ENCODE measurements at places on chromosomes 12 and 14. TPM values are rescaled to one million over a fixed set of nuclear protein-coding genes. Genes with fewer than 3 reads are reported as not detected.

IL23A gene
- total RNA-seq: not detected

EPYC gene
- total RNA-seq: not detected

CFAP251 gene
- 4.0 TPM for total RNA-seq

GALNT9 gene
- total RNA-seq: not detected

PROX2 gene
- total RNA-seq: 0.12 TPM
